Esophagus squamous epithelium (tissue), 5 donors: ENCODE measurements at places on chromosomes 7 and 10.

DNA sequence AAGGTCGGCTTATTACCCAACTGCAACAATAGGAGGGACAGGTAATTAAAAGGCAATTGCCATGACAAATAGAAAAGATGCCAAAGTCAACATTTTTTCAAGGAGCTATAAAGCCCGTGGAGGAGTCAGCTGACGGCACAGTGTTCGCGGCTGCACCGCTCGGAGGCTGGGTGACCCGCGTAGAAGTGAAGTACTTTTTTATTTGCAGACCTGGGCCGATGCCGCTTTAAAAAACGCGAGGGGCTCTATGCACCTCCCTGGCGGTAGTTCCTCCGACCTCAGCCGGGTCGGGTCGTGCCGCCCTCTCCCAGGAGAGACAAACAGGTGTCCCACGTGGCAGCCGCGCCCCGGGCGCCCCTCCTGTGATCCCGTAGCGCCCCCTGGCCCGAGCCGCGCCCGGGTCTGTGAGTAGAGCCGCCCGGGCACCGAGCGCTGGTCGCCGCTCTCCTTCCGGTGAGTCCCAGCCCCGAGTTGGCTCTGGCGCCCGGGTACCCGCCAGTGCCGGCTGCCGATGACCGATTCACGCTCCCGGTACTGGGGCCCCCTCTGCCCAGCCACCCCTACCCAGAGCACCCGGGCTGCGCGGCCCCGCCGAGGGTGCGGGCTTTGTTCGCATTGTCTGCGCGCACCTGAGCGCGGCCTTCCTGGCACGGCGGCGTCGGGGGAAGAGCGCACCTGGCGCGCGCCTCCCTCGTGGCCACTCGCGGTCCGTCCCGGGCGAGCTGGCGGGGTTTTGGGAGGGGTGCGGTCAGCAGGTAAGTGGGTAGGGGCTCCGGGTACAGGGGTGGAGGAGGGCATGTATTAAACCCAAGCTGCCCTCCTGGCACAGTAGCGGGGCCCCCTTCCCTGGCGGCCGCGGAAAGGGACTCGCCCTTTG, at the start of gene VWA2:
Gene VWA2 (plus strand): TSS at position 138 of the 877 bp plus-strand sequence. CDS start 9,460 bp downstream, outside the sequence.
- DNase-seq = no peak

DNA sequence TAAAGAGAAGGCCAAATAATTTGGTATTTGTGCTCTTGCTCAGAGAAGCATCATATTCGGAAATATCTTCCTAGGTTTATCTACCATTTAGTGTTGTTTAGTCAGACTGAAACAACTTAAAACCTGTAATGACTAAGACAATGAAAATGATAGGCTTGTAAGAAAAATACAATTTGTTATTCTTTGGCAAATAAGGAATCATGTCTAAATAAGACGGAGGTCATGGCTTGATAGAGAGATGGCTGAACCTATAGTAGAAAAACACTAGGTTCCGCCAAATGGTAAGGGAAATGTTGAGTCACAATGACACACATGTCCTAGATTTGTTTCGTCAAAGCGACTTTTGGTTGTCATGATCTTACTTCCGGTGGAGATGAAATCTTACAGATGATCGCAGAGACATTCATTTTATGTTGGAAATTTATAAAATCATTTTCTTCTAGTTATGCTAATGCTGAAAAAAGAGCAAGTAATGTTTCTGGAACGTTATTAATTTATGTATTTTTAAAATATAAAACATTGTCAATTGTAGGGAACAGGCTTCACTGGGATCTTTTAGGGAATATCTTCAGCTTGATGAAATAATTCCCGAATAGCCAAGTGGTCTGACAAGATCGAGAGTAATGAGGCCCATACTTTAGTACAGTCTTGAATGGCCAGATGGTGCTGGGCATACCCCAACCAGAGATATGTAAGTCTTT, 1.0 kb downstream of the SRGN start:
- DNase-seq = no peak

DNA sequence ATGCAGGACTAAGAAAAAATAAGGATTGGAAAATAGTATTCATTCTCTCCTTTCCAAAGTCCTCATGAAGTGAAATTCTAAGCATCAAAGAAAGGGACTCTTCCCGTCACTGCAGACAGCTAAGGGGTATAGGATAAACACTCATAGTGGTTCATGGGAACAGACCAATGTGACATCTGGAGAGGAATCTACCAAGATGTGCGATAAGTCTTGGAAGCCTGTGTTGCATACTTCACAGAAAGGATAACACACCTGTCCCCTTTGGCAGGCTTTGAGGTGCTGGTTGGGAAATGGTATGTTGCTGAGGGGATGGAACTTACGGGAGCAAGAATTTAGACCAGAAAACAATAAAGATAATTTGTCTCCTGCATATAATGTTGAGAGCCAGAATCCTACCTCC, 248.1 kb downstream of the ARHGAP21 start:
- DNase-seq = no peak

GRCh38 chr10:14873090-14873760, 5.4 kb upstream of the SUV39H2 start:
- DNase-seq = no peak

DNA sequence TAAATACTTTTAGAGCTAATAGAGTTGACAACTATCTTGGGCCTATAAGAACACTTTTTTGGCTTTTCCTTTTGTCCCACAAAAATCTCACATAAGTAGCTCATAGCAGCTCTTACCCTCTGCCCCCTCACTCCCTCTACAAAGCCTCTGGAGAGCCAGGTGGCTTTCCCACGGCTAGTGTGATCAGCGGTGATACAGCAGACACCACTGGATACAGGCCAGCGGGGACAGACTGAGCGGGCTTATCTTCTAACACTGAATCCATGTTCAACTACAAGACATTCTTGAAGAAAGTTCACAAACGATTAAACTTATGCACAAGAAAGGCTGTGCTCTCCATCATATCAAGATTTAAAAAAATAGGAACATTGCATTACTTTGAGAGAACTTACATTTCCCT, 377.2 kb downstream of the PARD3 start:
- DNase-seq = no peak

DNA sequence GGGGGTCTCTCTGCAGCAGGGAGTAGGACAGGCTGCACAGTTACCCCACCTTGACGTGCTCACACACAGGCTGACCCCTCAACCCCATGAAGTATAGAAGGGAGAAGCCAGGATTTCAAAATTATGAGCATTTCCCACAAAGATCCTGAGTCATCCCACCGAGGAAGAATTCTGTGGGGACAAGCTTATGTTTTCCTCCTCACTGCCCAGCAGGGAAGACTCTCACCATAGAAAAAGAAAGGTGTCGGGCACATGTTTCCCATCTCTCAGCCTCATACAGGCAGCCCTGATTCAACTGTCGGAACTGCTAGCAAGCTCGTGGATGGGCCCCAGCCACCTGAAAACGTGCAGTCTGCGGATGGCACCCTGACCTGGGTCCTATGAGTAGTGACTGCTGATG, 499.7 kb upstream of the MKI67 start:
- no peak for DNase-seq

- DNase-seq = no peak
Measured at GRCh38 chr7:14630048-14630447, 272.5 kb downstream of the DGKB start.

DNA sequence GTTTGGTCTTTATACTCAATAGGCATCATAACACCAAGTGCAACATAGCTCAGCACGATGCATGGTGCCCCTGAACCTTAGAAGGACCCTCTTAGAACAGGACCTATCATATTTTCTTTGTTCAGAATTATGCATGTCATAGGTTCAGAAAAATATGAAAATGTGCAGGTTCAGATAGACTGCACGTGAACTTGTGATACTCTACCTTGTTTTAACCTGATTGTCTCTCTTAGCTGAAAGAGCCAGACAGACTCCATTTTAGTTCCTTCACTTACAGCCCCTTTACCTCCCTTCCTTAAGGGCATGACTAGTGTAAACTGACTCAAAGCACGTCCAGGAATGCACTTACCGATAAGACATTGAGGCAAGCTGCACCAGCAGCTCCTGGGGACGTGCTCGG, 35.1 kb downstream of the MYOF start:
- DNase-seq = no peak

DNA sequence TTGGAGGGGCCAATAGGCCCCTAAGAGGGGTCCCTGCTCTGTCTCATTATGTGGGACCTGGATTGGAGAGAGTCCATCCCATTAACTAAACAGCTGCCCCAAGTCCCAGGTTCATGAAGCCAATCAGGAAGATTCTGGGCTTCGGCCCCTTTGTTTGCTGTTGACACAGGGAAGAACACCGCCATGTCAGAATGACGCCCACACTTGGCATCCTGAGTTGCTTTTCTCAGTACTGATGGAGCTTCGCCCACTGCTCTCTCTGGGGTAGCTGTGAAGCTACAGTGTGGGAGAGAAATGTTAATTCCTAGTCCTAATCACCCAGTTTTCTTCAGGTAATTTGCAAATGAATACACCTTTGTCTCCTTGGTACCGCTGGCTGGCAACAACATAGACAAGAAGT, 264.7 kb downstream of the GLRX3 start:
- no peak for DNase-seq

DNA sequence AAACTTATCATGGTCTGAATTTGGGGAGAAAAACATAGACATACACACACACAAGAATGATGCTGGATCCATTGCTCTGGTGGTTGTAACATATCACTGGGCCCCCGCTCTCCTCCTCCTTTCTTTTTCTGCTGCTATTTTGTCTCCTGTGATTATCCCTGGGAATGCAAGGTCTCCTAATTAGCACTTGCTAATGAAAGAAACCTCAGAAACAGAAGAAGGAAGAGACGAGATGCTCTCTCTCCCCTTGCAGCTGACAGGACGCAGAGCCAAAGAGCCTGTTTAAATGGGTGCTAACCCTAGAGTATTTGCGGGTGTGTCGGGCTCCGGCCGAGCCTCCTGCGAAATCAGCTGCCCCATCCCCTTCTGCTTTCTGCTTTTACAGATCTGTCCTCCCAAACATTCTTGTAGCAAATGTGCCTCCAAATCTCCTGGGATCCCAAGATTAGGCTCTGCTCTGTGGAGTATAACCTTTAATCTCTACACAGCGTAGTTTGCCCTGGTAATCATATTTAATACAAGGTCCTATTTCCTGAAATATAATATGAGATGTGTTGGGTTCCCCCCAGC, 81.5 kb downstream of the FRMPD2 start:
- no peak for DNase-seq

- no peak for DNase-seq
Measured at GRCh38 chr7:150945853-150946420, 32.2 kb downstream of the KCNH2 start.

- DNase-seq = no peak
Measured at GRCh38 chr10:133158437-133158755, 1.6 kb upstream of the KNDC1 start.

DNA sequence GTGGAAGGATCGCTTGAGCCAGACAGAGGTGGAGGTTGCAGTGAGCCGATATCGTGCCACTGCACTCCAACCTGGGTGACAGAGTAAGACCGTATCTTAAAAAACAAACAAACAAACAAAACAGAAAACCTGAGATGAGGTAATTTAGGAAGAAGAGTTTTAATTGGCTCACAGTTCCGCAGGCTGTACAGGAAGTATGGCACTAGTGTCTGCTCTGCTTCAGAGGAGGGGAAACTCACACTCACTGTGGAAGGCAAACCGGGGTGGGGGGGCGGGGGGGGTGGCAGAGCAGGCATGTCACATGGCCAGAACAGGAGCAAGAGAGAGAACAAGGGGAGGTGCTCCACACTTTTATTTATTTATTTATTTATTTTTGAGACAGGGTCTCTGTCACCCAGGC, 5.1 kb downstream of the UBE2D4 start:
- no peak for DNase-seq

- DNase-seq = no peak
Measured at GRCh38 chr10:6198171-6198570, 4.6 kb upstream of the PFKFB3 start.

DNA sequence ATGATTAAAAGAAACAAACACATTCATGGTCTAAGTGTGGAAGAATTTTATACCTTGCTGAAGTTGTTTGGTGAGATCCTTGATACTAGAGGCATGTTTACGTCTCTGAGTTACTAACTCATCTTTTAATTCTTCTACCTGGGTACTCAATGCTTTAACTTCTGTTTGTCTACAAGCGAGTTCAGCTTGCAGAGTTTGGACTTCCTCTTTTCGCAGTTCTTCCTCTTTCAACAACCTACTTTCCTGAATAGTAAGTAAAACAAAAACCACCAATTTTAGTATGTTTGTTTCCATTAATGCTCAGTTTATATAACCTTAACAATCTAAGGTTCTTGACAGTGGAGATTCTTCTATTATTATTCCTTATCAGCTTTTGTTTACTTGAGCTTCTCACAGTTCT, 42.9 kb downstream of the CCDC186 start:
- DNase-seq = no peak

DNA sequence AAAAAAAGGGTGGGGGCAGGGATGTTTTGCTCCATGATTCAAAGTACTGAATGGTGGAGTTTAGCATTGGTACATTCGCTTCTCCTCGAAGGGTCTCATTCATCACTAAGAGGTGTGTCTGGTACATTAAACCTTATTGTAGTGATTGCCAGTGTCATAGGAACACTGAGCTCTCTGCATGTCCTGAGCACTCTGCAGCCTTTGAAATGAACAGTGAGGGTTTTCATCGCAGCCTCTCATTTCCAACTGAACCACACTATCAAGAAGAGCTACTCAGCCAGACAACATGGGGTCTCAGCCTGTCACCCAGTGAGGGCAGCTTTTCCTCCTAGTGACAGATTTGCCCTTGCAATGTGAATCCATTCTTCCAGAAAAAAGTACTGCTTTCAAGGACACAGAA, 7.6 kb upstream of the DEPP1 start:
- DNase-seq = no peak

- DNase-seq = no peak
Measured at GRCh38 chr7:90433221-90433620, 30.0 kb downstream of the CLDN12 start.

DNA sequence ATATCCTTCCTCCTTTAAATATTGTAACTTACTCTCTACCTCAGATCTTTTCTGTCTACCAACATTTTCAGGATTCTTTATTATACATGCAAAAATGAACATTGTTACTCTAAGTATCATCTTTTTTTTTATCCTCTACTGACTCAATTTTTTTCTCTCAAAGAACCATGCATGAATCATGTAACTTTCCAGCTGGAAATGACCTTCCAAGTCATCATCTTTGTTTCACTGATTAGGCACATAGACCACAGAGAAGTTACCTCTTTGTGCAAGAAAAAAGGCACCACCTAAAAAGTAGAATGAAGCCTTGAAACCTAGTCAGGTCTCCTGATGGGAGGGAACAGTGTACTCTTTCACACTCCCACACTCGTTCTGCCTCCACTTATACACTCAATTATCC, 234.9 kb downstream of the HGF start:
- no peak for DNase-seq

- DNase-seq = no peak
Measured at GRCh38 chr7:28070297-28071055, 110.1 kb downstream of the JAZF1 start.

DNA sequence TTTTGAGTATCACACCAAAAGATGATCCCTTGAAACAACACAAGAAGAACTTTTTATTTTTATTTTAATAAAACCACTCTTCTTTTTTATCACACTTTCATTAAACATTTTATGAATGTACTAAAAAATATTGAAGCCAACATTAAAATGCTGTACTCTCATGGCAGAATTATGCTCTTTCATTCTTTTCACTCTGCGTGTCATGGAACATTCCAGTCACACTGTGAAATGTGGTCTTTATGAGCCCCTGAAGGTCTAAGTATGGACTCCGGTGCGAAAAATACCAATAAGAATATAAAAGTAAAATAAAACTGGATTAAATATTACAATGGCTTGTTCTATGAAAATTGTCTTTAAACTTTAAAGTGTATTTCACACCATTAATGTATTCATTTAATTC, 148.4 kb downstream of the TMEM26 start:
- DNase-seq = no peak
